ENCODE measurements at places on chromosomes 6 and 20.

- DNase-seq, result no peak
Observed at GRCh38 chr20:34515484-34516246, 557 bp upstream of the DYNLRB1 start.

DNA sequence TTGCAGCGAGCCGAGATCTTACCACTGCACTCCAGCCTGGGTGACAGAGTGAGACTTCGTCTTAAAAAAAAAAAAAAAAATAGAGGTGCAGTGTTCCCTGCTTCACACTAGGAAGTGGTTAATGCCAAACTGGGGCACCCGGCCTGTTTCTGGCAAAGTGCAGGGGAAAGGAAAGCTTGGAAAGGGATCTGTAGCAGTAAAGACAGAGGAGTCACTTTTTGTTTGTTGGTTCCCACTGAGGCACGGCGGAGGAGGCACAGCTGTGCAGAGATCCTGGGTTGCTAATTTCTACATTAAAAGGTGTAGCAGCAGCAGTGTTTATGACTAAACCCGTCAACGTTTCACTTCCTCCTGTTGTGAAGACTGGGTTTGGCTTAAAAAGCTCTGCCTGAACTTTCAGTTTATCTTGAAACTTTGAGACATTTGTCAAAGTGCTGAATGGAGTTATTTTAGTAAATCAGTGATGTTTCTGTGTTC lies 125.6 kb downstream of the CARMIL1 start:
- no peak for DNase-seq

GRCh38 chr6:160137989-160138835 lies 16.6 kb downstream of the SLC22A1 start:
- peak; percentile 33 for DNase-seq

GRCh38 chr6:107560657-107561056 lies 70.7 kb downstream of the SOBP start:
- no peak for DNase-seq

Data from HFF-Myc (cell line).